Activated T-helper 1 cell treated with anti-CD3 and anti-CD28 coated beads, Interleukin-2, amount 50 U/mL, for 16 hours (primary cell): ENCODE measurements at places on chromosomes 3 and 15.

DNA sequence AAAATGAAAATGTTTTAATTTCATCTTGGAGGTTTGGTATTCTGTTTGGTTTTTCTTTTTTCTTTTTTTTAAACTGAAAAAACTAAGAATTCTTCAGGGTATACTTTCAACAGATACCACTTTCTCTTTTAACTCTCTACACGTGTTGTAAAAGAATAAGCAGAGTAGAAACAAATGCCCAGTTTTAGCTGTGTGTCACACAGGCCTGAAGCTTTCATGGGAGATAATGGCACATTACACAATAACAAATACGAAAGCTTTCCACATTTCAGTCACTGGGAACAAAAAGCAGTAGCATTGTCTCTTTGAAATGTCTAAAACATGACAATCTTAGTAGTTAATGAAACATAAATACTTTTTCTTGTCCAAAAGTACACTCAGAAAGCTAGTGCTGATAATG lies 818.5 kb downstream of the TBL1XR1 start:
- DNase-seq: no peak

DNA sequence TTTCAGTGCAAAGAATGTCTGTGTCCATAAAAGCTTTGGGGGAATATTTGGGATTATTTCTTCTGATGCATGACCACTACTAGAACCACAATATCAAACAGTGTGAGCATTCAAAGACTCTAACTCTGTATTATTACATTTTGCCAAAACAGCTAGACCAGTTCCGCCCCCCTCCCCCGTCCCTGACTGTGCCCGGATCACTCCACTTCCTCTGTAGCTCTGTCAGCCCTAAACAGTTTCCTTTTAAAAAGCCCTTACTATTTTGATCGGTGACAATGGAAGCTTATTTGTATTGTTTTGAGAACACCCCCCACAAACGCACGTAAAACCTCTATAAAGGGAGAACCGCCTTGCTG lies 36.6 kb upstream of the EPHB3 start:
- no peak for DNase-seq

- no peak for DNase-seq
Measured at GRCh38 chr3:44252332-44252959, 10.8 kb downstream of the TOPAZ1 start.

- no peak for DNase-seq
Measured at GRCh38 chr15:41901431-41901830, 7.6 kb upstream of the SPTBN5 start.

- no peak for DNase-seq
Measured at GRCh38 chr15:98272625-98273024, 312.1 kb downstream of the ARRDC4 start.

DNA sequence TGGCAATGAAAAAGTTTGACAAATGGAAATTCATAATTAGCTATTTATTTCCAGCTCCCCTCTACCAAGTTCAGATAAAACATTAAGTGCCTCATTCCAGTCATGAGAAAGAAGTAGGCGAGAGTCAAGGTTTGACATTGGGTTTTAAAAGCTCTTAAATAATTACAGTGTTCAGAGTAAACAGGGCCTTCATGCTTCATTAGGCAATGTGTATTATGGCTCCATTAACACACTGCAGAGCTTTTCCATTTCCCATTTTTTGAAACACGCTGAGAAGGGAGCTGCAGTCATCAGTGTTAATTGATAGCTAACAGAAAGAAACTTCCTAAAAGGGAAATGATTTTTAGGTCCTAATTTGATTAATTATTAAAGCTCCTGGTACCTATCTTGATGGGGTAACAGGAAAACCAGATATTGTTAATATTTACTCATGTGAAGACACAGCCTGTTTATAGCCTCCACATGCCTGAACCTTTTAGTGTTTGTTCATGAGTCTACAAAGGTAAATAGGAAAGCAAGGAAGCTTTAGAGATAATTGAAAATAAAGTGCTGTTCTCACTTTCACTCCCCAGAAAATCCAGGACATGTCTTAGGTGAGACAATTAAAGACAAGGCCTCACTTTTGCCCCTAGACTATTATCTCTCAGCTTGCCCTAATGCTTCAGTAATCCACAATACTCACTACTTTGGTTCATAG lies 28.7 kb downstream of the SST start:
- no peak for DNase-seq

DNA sequence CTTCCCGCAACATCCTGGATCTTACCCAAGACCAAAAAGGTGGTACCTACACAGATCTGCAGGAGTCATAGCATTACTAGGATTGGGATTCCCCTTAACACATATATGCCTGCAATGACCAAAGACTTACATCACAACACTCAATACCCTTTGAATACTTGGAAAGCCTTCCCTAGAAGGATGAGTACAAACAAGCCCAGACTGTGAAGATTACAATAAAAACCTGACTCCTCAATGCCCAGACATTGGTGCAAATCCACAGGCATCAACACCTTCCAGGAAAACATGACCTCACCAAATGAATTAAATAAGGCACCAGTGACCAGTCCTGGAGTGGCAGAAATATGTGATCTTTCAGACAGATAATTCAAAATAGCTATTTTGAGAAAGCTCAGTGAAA lies 326.8 kb downstream of the TBL1XR1 start:
- DNase-seq: no peak

DNA sequence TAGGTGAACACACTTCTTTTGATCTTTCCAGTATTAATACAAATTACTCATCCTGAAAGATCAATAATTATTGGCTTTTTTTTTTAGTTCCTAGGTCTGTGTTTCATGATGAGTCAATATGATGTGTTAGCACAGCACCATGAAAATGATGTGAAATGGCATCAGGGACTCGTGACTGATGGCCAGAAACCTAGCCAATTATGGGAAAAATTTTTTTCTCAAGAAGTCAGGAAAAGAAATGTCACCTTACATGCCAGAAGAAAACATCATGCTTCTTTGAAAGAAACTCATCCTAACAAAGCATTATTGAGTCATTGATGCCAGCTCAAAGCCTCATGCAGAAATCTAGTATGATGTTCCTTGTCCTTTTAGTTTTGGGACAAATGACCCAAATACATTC lies 468.3 kb upstream of the CBLB start:
- no peak for DNase-seq

GRCh38 chr3:47601281-47601680 lies 22.6 kb upstream of the CSPG5 start:
- no peak for DNase-seq

GRCh38 chr3:195856410-195857084 lies 44.8 kb upstream of the MUC4 start:
- DNase-seq: no peak

DNA sequence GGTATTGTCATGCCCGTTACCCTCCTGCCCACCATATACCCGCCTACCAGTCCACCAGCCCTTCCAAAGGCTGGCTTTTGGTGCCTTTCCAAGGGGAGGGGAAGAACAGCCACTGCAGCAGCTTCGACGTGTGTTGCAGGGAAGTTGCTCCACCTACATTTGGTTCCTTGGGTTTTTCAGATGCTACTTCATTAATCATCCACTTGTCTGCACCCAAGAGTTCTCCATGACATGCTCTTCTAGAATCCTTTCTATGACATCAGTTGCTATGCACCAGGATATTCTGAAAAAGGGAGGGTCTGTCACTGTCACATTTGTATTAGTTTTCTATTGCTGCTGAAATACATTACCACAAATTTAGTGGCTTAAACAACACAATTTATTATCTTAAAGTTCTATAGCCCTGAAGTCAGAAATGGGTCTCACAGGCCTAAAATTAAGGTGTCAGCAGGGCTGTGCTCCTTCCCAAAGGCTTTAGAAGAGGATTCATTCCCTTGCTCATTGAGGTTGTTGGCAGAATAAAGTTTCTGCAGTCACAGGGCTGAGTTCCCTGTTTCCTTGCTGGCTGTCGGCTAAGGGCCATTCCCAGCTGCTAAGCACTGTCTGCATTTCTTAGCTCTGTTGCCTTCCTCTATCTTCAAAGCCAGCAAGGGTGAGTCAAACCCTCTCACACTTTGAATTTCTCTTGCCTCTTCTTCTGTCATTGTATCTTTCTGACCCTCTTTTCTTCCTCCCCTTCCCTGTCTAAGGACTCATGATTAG lies at the start of gene LYZL4:
Gene LYZL4, minus strand, starts transcription at position 241 of the 762 bp plus-strand sequence. CDS start 3,359 bp downstream, outside the sequence.
- DNase-seq: no peak

DNA sequence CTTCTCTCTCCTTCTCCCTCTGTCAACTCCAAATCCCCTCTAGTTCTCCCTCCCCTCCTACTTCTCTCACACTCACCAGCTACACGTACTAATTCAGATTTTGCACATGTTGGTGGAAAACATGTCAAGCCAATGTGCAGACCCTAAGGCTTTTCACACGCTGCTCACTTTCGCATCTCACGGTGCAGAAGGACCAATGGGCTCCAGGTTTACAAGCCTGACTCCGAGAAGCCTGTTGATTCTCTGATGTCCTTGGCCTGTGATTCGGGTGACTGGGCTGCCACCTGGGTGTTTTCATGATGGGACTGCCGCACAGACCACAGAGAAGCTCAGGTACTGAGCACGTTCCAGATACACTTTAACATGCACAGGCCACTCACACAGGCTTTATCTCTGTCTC lies 3.7 kb downstream of the FOXL2NB start:
- no peak for DNase-seq

GRCh38 chr3:145578471-145578870 lies 582.5 kb downstream of the PLOD2 start:
- no peak for DNase-seq

DNA sequence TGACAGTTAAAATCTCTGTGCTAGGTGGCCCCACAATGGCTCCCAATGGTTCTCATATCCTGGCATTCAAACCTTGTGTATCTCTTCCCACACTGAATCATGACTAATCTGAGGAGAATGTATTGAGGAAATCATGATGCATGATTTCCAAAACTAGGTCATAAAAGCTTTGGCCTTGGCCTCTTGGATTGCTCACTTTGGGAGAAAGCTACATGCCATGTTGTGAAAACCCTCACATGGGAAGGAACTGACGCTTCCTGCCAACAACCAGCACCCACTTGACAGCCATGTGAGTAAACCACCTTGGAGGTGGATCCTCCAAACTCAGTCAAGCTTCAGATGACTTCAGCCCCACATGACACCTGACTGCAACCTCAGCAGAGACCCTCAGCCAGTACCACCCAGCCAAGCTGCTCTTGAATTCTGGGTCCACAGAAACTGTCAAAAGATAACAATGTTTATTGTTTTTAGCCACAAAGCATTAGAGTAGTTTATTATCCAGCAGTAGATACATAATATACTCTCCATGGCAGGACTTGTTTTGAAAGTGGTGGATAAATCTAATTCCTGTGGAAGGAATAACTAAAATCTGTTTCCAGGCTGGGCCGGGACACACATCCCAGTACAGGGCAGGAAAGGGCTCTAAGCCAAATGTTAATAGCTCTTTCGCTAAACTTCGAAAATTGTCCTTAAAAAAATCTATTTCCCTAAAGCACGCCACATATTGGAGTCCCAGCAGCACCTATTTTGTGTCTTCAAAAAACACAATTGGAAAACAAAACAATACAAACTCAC lies 1.0 kb upstream of the ZNF620 start:
- no peak for DNase-seq

GRCh38 chr3:138694287-138695007 lies 85.9 kb downstream of the FAIM start:
- DNase-seq: no peak

GRCh38 chr15:27082526-27082925 lies 111.5 kb downstream of the GABRG3 start:
- no peak for DNase-seq

GRCh38 chr3:130379274-130379673 lies 33.8 kb downstream of the COL6A5 start:
- DNase-seq: no peak

DNA sequence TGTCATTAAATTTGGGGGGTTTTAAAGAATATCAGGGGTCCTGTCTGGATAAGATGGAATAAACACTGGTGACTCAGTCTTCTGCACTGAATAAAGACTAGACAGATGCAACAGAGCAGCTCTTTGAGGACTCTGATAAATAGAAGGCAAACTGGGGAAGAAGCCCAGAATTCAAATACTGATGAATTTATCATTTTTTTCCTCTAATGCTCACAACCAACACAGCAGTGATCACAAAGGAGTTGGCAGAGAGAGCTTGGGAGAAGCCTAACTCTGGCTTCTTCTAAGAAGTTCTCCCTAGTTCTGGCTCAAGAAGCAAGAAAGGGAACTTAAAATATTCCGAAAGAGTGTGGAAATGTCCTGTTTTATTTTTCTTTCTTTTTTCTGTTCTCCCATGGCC lies 597.8 kb downstream of the FGF12 start:
- no peak for DNase-seq

DNA sequence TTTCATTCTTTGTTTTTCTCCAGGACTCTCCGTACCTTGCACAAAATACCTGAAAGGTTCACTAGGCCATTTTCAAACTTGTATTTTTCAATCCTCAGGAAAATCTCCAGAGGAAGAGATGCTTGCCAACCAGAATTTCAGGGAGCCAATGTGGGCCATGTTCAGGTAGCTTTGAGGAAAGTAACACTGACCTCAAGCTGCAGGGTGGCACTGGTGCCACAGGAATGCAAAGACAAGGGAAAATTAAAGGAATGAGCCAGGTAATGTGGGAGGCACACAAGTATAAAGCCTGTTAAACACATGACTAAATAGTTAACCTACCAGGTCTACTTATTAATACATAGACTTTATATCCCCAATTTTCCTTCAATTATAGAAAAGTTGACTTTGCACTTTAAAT lies 51.9 kb upstream of the GAP43 start:
- no peak for DNase-seq

GRCh38 chr3:195900436-195901355 lies 7.7 kb downstream of the TNK2 start:
- no peak for DNase-seq

- no peak for DNase-seq
Measured at GRCh38 chr3:106397006-106397405, 528.2 kb upstream of the CBLB start.

GRCh38 chr3:16364323-16364722 lies 99.3 kb downstream of the OXNAD1 start:
- DNase-seq: no peak

DNA sequence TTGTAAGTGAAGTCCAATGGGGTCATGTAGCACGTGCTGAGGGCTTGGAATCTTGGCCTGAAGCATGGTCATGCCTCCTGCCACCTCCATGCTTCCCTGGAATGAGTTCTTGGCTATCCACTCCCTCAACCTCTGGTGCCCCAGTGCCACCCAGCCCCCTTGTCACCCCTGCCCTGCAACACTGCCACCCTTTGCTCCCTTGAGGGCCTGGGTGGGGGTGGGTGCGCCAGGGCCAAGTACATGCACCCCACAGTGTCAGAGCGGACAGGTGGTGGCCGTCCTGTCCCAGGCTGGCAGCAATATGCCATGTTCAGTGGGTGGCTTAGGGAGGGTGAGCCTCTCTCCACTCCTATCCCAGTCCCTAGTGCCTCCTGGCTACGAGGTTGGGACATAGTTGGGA lies 27.6 kb upstream of the C15orf39 start:
- no peak for DNase-seq

DNA sequence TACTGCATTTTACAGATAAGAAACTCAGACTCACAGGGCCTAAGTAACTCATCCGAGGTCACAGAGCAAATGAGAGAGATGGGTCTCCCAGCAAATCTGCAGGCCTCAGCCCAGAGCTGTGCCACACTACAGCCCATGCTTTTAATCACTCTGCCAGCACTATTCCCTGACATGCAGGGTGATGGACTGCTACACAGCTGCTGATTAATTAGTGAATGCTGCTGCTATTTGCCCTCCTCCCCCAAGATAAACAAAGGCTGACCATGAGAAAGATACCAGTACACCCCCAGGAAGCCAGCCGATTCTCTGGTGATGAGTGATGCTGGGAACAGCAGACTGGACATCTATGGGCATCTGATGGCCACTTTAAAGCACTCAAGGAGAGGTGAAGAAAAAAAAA lies 39.3 kb downstream of the RFTN1 start:
- no peak for DNase-seq
